AG09319 (cell line): ENCODE measurements at places on chromosomes 6 and 20.
A peak's percentile ranks its signal among the peaks of the same experiment; 100 is the strongest.

- no peak for DNase-seq
Observed at GRCh38 chr6:46012834-46013233, 2.8 kb downstream of the CLIC5 start.

GRCh38 chr6:73233048-73233447 is 7.8 kb upstream of the KHDC1L start:
- no peak for DNase-seq

GRCh38 chr6:137697267-137697938 is 169.7 kb upstream of the TNFAIP3 start:
- DNase-seq, result no peak

- no peak for DNase-seq
Observed at GRCh38 chr20:57663681-57664451, 43.6 kb upstream of the ZBP1 start.

- DNase-seq, result peak; percentile 30
Observed at GRCh38 chr6:155352811-155353210, 38.5 kb upstream of the TFB1M start.

DNA sequence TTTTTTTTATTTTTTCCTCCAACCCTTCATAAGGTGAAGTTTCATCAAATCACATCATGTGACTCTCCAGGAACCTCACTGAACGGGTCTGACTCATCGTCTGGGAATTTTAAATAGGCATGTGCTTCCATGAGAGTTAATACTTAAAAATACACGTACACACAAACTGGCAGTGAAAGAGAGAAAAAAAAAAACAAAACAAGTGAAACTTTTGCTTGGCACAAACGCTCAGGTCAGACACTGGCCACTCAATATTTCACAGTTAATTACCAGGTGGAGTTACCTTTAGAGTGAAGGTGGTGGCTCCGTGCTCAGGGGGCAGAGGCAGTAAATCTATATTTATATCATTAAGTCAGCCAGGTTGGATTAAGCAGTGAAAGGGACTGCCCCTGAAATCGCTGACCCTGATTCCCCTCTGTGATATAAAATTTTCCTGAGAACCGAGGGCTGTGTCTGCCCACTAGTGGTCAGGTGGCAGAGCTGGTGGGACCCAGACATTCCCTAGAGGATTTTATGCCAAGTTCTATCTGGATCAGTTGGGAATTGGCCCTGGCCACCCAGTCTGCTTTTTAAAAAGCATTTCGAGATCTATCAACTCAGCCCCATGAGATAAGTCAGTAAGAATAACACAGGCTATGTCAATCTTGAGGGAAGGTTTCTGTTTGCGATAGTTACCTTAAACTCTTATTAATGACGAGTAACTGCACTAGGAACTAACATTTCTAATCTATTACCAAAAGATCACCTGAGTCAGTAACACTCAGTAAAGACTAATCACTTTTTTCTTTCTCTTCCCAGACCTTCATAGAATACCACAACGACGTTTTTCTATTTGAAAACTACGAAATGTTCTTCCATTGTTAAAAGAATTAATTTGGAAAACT is 259.1 kb downstream of the HDGFL1 start:
- DNase-seq, result peak; percentile 49

DNA sequence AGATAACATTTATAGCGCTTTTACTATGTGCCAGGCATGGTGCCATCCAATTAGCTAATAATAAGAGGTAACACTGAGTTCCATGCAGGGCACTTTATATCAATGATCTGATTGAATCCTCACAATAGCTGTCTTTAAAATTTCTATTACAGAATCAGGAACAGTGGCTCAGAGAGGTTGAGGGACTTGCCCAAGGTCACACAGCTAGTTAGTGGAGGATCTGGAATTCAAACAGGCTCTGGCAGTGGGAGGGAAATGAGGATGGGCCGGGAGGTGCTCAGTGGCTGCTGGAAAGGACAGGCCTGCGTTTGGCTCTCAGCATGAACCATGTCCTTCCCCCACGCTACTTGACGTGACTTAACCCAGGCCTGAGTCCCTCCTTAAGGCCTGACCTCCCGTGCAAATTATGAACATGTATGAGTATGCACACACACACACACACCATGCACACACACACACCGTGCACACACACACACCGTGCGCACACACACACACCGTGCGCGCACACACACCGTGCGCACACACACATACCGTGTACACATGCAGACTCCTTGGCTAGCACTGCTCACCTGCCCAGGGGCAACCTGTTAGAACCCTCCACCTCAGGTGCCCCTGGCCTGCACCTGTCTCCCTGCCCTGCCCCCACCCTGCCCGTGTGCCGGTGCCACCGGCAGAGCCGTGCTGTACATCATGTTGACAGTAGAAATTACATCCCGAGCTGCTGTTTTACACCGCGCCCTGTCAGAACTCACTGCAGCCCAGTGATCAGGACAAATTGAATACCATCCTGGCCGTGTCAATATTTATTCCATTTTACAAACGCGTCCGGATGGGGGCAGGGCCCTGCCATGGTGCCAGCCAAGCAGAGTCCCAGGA is 43.7 kb downstream of the CDH22 start:
- DNase-seq, result no peak

DNA sequence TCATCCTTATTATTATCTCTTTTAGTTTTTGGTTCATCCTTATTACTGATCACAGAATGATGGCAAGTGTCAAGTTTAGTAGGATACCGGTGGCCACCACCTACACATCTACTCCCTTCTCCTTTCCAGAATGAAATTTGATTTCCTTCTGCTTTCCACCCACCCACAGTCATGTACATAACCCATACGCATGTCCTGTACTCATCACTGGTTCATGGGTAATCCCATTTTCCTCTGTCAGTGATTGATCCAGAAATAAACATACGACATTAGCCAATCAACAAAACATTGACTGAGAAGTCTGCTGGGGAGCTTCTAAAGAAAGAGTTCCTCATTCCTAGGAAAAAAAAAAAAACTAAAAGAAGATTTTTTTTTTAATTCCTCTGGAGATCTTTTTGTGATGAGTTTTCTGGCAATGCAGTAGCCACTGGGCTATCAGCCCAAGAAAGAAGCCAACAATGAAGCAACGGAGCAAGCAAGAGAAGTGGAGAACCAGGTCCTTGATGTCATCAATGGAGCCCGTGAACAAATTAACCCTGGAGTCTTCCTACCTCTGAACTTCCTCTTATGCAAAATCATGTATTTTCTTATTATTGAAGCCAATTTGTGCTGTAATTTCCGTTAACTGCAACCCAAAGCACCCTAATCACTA is 127.8 kb downstream of the TASP1 start:
- peak; percentile 25 for DNase-seq

- DNase-seq, result no peak
Observed at GRCh38 chr6:170081556-170081955, 209.3 kb downstream of the DLL1 start.

GRCh38 chr20:1489325-1489724 is 1.9 kb downstream of the SIRPB2 start:
- DNase-seq, result no peak

GRCh38 chr6:146071781-146072180 is 42.9 kb downstream of the GRM1 start:
- DNase-seq, result no peak

GRCh38 chr6:156717542-156717941 is 59.6 kb upstream of the ARID1B start:
- no peak for DNase-seq

DNA sequence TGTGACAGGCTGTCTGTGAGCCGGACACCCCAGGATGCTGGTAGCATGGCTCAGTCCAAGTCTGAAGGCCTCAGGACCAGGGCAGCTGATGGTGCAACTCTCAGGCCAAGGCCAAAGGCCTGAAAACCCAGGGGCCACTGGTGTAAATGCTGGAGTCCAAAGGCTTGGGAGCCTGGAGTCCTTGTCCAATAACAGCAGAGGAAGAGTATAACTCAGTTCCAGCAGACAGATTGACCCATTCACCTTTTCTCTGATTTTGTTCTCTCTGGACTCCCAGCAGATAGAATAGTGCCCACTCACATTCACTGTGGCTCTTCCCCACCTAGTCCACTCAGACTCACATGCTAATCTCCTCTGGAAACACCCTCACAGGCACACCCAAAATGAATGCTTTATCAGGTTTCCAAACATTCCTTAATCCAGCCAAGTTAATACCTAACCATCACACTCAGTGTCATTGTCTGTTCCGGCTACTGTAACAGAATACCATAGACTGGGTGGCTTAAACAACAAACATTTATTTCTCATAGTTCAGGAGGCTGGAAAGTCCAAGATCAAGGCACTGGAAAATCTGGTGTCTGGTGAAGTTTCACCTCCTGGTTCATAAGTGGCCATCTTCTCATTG is 5.0 kb upstream of the TRAF3IP2 start:
- DNase-seq, result no peak

DNA sequence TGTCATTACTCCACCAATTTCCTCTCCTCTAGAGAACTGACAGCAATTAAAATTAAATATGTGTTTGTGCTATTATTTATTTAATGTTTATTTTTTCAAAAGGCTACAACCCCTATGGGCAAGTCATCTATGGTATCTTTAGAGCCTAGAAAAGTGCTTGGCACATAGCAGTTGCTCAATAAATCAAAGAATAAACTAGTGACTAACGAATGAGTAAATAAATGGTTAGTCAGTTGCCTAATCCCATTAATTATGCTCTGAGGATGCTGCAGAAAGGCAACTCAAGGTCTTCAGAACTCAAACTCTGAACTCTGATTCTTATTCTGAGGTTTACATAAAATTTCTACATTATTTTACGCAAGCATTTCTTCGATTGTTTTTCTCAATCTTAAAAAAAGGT is 193.0 kb upstream of the TSHZ2 start:
- DNase-seq, result no peak

GRCh38 chr6:156862711-156863110 is 85.5 kb downstream of the ARID1B start:
- DNase-seq, result no peak

DNA sequence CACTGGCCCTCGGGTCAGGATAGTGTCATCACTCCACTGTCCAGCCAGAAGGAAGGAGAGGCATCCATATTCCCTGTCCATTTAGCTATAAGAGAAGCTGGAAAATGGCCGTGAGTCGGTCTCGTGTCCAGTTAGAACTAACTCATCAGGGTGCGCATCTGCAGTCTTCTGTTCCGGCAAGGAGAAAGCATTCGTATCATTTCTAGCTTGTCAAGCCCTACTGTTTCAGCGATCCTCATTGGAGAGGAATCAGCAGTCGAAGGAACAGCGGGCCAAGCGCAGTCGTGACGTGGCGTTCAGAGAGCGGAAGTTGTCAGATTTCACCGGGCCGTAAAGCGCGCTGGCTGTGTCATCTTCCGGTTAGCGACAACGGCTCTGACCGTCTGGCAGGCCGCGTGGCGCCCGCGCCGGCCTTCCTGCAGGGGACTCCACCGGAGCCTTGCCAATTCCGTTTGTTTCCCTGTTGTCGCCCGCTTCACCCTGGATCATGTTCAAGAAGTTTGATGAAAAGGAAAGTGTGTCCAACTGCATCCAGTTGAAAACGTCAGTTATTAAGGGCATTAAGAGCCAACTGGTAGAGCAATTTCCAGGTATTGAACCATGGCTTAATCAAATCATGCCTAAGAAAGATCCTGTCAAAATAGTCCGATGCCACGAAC is 32.9 kb downstream of the HM13 start:
- DNase-seq, result peak; percentile 69
